ENCODE measurements at places on chromosomes 1 and 21.
A peak's percentile ranks its signal among the peaks of the same experiment; 100 is the strongest.

DNA sequence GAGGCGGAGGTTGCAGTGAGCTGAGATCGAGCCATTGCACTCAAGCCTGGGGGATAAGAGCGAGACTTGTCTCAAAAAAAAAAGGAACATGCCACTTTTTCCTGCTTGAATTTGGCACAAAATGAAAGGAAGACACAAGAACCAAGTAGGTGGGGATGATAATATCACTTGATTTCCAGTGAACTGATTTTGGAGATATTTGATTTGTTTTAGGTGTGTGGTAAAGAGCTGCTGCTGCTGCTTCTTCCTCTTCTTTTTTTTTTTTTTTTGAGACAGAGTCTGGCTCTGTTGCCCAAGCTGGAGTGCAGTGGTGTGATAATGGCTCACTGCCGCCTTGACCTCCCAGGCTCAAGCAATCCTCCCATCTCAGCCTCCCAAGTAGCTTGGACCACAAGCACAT lies 29.9 kb upstream of the CAPZB start:
- no peak for DNase-seq

GRCh38 chr1:220997791-220998190 lies 118.5 kb downstream of the HLX start:
- DNase-seq: no peak

DNA sequence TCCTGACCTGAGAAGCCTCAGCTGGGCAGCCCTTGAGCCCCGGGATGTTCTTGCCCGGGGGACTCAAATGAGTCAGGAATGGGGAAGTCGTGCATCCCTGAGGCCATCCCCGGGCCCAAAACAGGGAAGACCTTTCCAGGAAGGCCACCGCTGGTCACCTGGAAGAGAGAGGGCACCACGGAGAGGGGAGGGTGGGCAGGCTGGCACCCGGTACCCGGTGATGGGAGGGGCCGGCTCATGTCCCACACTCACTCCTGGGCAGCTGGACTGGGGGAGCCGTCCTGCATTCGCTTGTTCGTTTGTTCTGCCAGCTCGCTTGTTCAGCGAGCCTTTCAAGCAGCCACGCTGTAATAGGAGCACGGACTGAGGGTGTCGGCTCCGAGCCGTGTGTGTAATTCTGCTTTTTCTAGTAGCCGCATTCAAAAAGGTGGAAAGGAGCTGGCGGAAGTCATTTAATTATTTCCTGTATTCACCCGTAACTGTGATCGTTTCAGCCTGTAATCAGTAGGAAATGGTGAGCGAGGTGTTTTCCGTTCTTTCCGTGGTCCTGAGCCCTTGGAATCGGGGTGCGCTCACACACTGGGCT lies 48.4 kb upstream of the CCDC27 start:
- DNase-seq: no peak

GRCh38 chr1:93744299-93744988 lies 62.8 kb upstream of the BCAR3 start:
- no peak for DNase-seq

GRCh38 chr1:27935721-27936120 lies 921 bp downstream of the SMPDL3B start:
- DNase-seq: no peak

DNA sequence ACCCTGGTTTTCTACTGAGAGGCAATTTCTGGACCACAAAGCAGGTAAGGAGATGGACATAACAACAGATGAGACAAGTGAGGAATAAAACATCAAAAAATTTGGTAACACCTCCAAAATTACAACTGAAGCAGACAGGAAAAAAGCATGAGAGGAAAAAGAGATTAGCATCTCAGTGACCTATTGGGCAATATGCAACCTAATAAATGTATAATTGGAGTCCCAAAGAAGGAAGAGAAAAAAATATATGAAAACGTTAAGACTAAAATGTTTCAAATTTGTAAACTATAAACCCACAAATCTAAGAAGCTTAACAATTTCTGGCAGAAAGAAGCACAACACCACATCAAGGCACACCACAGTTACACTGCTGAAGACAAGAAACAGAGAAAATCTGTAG lies 208.2 kb upstream of the TNR start:
- DNase-seq: no peak

- DNase-seq: no peak
Observed at GRCh38 chr1:93612510-93612909, 69.1 kb downstream of the BCAR3 start.

GRCh38 chr21:42467140-42467983 lies 28.7 kb downstream of the RSPH1 start:
- DNase-seq: no peak

GRCh38 chr1:228647523-228648444 lies 87.5 kb upstream of the RHOU start:
- DNase-seq: peak; percentile 36

DNA sequence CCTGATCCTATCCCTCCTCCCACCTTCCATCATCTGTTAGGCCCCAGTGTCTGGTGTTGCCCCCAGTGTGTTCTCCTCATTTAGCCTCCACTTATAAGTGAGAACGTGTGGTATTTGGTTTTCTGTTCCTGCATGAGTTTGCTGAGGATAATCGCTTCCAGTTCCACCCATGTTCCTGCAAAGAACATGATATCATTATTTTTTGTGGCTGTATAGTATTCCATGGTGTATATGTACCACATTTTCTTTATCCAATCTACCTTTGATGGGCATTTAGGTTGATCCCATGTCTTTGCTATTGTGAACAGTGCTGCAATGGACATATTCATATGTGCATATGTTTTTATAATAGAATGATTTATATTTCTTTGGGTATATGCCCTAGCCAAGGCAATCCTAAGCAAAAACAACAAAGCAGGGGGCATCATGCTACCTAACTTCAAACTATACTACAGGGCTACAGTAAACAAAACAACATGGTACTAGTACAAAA lies 142.9 kb downstream of the TNFSF18 start:
- no peak for DNase-seq

- no peak for DNase-seq
Observed at GRCh38 chr1:52152572-52152971, 10.7 kb downstream of the ZFYVE9 start.

GRCh38 chr1:225689882-225690459 lies 37.0 kb upstream of the ENAH start:
- DNase-seq: no peak

- no peak for DNase-seq
Observed at GRCh38 chr1:57550092-57550491, 126.2 kb upstream of the DAB1 start.

DNA sequence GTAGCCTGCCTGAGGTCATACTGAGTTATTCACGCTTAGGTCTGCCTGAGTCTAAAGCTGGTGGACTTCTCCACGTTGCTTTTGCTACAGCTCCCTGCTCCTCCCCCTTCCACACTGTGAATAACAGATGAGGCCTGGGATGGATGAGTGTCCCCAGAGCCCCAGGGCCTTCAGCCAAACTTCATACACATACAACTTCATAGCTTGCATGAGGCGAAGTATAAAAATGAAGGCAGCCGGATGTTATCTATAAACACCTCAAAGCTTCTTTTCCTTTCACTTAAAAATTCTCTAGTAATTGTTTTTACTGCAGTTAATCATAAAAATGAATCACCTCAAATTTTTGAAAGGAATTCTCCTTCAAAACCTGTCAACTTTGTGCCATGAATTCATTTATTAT lies 70.2 kb downstream of the DAB1 start:
- DNase-seq: no peak

GRCh38 chr1:99704356-99704816 lies 58.5 kb downstream of the PALMD start:
- no peak for DNase-seq

DNA sequence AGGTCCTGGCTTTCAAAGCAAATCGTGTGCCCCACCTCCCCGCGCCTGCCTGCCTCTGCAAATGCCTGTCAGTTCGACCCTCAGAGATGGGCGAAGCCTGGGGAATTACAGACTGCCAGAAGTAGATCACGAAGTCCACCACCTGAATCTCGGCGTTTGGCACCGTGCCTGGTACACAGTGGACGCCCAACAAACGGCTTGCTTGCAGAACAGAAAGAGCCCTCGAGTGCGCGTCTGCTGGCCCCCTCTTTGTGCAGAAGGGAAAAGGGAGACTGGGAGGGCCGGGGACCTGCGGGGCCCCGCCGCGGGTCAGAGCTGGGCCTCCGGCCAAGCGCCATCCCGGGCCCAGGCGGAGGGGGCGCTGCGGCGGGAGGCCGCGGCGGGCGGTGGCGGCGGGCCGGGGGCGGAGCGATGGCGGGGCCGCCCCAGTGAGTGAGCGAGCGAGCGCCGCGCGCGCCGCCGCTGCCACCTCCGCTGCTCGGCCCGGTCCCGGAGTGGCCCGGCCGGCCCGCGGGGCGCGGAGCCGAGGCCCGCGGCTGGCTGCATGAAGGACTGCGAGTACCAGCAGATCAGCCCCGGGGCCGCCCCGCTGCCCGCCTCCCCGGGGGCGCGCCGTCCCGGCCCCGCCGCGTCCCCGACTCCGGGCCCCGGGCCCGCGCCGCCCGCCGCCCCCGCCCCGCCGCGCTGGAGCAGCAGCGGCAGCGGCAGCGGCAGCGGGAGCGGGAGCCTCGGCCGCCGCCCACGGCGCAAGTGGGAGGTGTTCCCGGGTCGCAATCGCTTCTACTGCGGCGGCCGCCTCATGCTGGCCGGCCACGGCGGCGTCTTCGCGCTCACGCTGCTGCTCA lies at the start of gene ZDHHC18:
ZDHHC18 (plus strand) TSS at position 428 of the 845 bp plus-strand sequence; CDS start at position 545, 117 bp downstream.
- DNase-seq: peak; percentile 70

DNA sequence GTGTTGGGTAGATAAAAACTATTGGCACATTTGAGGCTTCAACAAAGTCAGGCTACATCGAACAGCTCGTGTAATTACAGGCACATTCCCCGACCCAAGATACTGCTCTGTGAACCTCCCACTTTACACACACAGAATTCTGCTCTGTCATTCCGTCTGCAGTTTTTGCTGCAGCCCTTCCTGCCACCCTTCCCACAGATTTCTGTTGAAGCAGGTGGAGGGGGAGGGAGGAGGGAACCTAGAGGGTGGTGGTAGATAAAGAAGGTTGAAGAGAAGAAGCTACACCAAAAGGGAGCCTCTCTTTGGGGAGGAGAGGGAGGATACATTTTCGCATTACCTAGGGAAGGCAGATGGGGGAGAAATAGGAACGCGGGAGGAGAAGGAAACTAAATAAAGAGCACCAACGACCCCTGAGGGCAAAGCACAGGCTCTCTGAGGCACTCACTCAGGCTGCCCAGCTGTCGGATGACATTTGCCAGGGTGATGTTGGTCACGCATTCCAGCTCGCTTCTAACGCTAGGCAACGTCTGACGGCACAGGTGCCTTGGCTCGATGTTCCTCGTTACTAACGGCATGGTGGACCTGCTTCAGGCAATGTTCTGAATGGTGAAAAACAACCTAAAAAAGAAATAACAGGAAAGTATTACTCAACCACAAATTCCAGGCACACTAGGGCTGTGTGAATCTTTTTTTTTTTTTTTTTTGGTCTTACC lies 36.0 kb downstream of the GPR3 start:
- DNase-seq: peak; percentile 75

Data from dermis blood vessel endothelial cell (primary cell).